ENCODE measurements at places on chromosomes 11 and 22.

DNA sequence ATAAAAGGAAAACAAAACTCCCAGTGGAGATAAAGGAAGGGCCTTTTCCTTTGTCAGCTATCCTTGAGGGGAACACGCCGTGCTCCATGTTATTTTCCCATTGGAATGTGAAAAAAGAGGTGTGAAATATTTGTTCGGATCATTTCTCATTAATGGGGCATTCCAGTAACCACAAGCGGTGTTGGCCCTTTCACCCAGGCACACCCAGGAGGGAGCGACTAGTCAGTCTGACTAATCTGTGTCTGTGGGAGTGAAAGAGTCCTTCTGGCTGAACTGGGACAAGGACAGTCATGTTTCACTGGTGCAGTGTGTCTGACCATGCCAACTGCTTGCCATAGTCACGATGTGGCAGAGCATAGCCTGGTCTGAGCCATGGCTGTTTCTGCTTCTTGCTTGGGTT is 13.0 kb upstream of the MYEOV start:
- no peak for DNase-seq

DNA sequence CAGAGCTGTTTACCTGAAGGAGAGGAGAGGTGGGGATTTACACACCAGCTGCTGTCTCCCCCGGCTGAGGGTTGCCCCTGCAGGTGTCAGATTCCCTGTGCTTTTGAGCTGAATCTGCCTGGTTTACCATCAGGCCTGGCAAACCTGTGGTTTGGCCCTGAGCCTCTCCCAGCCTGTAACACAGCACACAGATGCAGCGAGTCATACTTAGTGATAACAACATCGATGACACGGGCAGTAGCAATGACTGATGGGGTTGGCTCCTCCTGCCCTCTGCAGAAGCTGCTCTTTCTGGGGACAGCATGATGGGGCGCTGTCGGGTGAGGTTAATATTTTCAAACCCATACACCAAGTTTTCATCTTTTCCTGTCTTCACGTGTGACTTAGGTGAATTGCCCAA is 380.0 kb upstream of the B3GAT1 start:
- DNase-seq: no peak

DNA sequence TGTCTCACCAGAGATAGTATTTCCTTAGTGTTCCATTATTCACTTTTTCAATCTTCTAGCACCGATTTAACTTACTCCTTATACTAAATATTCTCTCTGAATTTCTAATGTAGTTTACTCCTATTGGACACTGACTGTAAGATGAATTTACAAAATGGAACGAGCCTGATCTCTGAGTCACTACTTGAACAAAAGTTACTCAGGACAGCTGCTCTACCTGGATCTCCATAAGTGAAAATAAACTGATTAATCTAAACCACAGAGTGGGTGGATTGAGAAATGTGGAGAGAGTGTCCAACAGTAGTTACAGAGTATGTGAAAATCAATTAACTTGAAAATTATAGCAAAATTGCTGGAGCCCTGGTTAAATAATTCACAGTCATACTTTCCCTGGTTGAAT is 141.7 kb upstream of the CHORDC1 start:
- no peak for DNase-seq

GRCh38 chr11:113493206-113493605 is 18.0 kb upstream of the DRD2 start:
- no peak for DNase-seq

GRCh38 chr11:134481135-134481534 is 69.1 kb upstream of the B3GAT1 start:
- DNase-seq: no peak

- DNase-seq: no peak
Measured at GRCh38 chr11:128574576-128575011, 12.8 kb downstream of the ETS1 start.

DNA sequence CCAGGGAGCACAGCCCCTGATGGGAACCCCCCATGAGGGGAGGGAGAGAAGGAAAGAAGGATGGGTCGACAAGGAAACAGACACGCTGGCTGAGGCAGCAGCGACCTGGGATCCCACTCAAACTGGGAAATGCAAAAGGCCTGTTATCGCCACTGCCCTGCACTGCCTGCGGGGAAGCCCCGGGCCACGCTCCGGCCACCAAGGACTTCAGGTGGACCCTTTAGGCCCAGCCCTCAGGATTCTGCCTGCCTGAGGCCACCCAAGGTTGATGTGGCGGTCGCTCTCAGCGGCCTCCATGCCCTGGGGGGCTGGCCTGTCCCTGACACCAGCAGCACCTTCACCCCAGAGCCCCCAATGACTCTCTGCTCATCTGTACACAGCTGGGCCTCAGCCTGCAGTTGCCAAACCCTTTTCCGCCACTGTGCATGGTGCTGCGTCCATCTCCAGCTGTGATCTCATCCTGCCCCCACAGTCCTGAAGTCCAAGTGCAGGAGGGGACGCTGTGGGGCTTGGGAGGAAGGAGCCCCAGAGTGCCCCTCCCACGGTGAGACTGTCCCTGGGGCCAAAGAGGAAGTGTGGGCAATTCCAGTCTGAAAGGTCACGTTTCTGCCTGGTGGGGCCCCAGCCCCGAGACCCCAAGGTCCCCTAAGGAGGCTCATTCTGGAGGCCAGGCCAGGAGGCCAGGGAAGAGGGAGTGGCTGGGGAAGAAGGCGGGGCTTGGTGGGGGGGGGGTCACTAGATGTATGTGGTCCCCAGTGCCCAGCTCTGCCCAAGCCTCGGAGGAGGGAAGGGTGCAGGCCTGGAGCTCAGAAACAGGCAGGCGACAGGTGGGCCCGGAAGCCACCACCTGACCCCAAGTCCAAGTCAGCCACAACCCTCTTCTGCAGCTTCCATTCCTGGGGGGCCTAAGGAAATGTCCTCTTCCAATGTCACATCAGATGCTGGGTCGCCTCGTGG is 31.6 kb downstream of the OSBPL5 start:
- DNase-seq: no peak

GRCh38 chr22:25407226-25407858 is 157.1 kb upstream of the GRK3 start:
- no peak for DNase-seq

DNA sequence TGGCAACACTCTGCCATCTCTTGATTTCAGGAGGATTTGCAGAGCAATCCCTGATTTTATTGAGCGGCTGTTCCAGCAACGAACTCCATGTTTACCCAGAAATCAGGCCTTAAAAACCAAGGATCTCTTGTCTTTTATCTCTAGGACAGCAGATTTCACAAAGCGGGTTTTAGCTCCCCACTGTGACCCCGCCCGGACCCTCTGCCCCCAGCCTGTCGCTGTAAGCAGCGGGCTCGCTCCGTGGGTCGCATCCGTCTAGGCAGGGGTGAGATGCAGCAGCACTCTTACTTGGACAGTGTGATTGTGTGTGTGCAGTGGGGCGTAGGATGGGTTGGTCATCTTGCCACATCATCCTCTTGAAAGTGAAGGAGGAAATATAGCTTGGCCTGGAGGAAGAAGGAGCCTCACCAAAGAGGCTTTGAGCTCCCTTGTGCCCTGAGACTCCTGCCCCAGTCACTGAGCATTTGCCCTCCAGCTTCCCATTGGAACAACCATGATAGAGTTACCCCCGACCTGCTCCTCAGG is 189.2 kb upstream of the TBCEL start:
- DNase-seq: no peak

- no peak for DNase-seq
Measured at GRCh38 chr11:38046571-38047135, 1448.6 kb upstream of the RAG2 start.

- DNase-seq: no peak
Measured at GRCh38 chr11:71210861-71211260, 41.5 kb downstream of the SHANK2 start.

- DNase-seq: no peak
Measured at GRCh38 chr22:41177622-41178424, 27.3 kb upstream of the L3MBTL2 start.

DNA sequence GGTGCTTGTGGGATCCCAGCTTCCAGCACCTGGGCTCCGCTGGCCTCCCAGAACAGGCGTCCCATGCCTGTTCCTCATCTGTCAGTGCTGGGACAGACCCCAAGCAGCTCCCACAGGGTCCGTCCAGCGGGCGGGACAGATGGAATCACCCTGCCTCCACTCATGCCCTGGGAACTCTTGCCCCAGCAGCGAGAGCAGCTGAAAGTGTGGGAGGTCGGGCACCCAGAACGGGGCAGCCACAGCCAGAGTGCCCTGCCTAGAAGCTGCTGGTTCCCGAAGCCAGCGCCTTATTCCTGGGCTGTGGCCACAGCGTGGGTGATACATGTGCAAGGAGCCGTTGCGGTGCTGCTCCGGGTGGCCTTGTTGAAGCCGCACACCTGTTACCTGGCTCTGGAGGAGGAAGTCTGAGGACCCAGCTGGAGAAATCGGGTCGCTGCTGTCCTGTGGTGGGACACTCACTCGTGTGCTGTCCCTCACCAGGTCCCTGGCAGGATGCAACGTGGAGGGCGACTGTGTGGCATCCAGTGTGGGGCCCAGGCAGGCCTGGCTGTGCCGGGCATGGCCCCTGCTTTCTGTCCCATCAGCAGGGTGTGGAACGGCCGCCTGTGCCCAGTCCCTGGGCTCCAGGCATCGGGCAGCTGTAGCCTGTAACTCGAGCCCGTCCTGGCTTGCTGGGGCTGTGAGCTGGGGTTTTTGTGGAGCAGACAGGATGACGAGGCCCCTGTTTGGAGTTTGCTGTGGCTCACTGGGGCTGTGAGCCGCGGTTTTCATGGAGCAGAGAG is 16.2 kb downstream of the GRAMD4 start:
- no peak for DNase-seq

- no peak for DNase-seq
Measured at GRCh38 chr11:97703851-97704250, 1314.0 kb downstream of the JRKL start.

DNA sequence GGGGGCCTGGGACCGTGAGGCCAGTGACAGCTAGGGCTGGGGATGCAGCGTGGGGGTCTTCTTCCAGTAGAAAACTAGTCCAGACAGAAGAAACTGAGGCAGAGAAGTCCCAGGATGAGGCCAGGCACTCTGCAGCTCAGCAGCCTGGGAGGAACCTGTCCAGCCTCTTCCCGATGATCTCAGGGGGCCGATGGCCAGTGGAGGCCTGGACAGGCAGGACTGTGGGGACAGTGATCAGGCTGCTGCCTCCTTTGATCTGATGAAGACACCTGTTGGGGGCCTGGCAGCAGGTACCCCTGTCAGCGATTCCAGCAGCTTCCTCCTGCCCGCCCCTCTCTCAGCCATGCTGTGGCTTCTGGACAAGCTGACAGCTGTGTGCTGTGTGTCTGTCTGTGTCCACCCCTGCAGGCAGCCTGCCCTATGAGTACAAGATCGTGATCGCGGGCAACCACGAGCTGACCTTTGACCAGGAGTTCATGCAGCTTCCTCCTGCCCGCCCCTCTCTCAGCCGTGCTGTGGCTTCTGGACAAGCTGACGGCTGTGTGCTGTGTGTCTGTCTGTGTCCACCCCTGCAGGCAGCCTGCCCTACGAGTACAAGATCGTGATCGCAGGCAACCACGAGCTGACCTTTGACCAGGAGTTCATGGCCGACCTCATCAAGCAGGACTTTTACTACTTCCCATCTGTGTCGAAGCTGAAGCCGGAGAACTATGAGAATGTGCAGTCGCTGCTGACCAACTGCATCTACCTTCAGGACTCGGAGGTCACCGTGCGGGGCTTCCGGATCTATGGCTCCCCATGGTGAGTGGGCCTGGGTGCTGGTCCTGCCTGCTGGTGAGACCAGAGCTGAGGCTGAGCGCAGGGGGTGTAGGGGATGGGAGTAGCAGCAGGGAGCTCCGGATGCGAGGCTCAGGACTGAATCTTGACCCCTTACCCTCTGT is 62.6 kb downstream of the MPPED1 start:
- DNase-seq: no peak

- no peak for DNase-seq
Measured at GRCh38 chr11:123562829-123563228, 91.6 kb downstream of the SCN3B start.

- no peak for DNase-seq
Measured at GRCh38 chr11:66718320-66718971, 10.6 kb downstream of the SPTBN2 start.

DNA sequence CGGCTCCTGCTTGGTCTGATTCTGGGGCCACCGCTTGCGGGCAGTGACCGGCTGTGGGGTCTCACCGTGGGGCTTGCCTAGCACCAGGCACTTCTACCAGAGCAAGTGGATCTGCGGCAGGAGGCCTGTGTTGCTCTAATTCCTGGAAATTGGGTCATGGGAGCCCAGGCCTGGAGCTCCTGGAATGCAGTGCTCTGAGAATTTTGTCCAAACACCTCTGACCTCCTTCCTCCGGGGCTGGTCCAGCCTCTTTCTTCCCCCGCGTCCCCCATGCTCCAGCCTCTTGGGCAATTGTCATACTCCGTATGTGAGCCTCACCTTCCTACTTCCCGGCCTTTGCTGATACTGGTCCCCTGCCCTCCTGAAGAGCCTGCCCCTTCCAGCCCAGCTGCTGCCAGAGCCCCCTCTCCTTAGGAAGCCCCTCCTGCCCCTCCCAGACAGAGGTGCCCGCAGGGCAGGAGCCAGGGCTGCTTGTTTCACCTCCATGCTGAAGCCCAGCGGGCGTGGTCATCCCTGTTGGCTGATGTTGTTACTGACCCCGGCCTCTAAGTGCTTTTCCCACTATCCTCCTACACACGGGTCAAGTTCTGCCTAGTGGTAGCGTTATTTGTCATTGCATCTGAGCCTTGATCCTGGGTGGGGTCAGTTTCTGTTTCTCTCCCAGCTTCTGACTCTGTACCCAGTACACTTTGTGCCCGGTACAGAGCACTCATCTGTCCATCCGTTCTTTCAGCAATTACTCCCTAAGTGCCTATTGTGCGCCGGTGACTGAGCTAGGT is 9.6 kb downstream of the MGAT3 start:
- no peak for DNase-seq

DNA sequence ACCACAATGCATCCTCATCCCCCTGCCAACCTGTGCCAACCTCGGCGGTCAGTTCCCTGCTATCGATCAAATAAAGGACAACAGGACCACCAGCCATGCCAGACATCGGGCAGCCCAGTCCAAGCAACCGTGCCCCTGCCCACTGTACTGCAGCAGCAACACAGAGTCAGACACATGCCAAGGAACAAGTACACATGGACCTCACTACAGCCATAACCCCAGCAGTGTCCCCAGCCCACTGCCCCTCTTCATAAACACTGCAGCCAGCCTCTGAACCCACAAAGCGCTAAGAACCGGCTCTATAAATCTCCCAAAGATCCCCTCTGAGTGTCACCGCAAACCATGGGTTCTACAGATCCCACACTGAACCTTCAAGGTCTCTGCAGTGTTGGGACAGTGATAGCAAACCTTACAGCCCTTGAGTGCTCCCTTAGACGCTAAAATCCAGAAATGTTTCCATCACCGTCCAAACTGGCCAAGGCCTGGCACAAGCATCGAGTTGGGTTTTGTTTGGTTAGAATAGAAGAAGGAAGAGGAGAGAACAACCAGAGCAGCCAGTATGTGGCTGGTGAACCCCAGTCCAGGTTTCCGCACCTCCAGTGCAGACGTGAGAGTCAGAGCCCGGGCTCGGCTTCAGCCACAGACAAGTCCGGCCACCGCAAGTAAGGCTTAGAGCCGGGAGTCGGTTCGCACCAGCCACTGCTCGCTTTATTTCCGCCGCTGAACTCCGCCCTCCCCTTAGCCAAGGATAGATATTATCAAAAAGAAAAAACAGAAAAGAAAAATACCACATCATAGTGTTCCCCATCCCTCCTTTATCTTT is 7.9 kb downstream of the PAX6 start:
- no peak for DNase-seq

Data from stimulated activated CD4-positive, alpha-beta T cell treated with anti-CD3 and anti-CD28 coated beads, Interleukin-1b, Interleukin-23, amount 100 ng/mL, for 4 hours (primary cell).